ENCODE measurements at places on chromosomes 12 and 14.

DNA sequence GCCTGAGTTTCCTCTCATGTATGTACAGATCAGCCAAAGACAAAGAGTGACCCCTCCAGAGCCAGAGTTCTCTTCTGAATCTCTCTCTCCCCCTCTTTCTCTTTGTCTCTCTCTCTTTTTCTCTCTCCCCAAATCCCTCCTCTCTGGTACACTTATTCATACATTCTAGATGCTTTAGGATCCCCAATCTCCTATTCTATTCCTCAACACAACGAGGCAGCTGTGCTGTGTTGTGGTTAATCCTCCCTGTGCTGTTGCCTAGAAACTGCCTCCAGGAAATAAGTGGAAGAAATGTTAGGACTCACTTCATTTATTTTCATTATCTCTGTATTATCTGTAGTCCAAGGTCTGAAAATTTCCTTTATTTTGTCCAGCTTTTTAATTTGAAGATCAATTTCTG, 350.5 kb upstream of the OR4E1 start:
- no peak for DNase-seq

GRCh38 chr14:67704484-67705089, 2.9 kb downstream of the RDH12 start:
- DNase-seq: peak; percentile 66

- peak; percentile 42 for DNase-seq
Measured at GRCh38 chr12:122336015-122336946, 70.0 kb upstream of the VPS33A start.

DNA sequence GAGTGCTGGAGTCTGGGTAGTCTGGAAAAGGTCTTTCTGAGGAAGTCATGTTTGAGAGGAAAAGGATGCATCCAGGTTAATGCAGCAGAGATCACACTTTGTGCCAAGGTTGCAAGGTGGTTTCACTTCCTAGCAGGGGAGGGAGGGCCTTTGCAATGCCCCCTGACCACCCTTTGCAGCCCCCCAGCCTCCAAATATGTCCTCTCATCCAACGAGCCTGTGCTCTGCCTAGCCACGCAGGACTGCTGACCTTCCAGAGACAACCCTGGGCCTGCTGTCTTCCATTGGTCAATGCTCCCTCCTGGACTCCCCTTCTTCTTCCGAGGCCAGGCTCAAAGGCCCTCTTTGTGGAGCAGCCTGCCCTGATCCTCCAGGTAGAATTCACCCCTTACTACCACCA, 47.3 kb upstream of the TUNAR start:
- no peak for DNase-seq

All from AML-193 (cell line).